ENCODE measurements at places on chromosomes 16 and 17. TPM values are rescaled to one million over a fixed set of nuclear protein-coding genes. Genes with fewer than 3 reads are reported as not detected.

EPOP gene
- total RNA-seq: 1.3 TPM

KRT40 gene
- not detected for total RNA-seq

CES3 gene
- 2.1 TPM for total RNA-seq

RAMP2 gene
- total RNA-seq: 55.7 TPM

TMEM100 gene
- total RNA-seq: 7.2 TPM

MPO gene
- 0.47 TPM for total RNA-seq

KRTAP4-1 gene
- not detected for total RNA-seq

NLRC3 gene
- 5.3 TPM for total RNA-seq

ALDH3A1 gene
- 1.4 TPM for total RNA-seq

PKD1 gene
- total RNA-seq: 88.3 TPM

STAC2 gene
- 15.3 TPM for total RNA-seq

CCL5 gene
- 10.3 TPM for total RNA-seq

MFSD6L gene
- 3.8 TPM for total RNA-seq

DNAAF8 gene
- total RNA-seq: 1.8 TPM

- no peak for DNase-seq
These were observed 78.0 kb downstream of the MAP2K6 start for GRCh38 chr17:69492410-69493071.

DNA sequence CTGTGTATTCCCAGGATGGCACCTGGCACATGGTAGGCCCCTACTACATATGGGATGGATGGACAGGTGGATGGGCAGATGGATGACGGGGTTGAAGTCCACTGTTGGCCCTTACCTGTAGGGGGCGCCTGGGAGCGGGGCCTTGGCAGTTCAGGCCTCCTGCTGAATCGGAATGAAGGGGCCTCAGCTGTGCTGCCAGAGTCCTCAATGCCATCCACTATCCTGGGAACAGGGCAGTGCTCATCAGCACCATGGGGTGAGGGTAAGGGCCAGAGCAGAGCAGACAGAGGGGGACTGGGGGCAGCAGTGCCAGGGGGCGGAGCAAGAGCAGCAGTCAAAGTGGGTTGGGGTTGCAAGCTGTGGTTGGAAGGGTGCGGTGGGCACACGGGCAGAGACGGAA, 8.3 kb upstream of the RAB5C start:
- DNase-seq: no peak

GRCh38 chr17:46742565-46743270, 75.8 kb downstream of the WNT3 start:
- DNase-seq: no peak

DNA sequence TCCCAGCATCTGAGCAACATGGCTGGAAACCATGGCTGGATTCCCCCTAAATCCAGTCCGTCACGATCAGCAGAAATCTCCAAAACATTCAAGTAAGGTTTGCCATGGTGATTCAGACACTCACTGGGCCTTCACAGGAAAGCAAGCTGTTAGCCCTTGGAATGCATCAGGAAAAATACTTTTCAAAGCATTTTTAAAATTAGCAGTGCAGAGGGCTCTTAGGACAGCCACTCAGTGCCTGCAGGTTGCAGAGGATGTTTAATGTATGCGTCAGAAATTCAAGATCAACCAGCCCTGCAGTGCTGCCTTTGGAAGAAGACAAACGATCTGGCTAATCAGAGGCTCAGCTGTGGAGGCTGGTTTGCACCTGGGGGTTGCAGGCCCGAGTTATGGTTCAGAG, 50.3 kb downstream of the FOXL1 start:
- DNase-seq: no peak

DNA sequence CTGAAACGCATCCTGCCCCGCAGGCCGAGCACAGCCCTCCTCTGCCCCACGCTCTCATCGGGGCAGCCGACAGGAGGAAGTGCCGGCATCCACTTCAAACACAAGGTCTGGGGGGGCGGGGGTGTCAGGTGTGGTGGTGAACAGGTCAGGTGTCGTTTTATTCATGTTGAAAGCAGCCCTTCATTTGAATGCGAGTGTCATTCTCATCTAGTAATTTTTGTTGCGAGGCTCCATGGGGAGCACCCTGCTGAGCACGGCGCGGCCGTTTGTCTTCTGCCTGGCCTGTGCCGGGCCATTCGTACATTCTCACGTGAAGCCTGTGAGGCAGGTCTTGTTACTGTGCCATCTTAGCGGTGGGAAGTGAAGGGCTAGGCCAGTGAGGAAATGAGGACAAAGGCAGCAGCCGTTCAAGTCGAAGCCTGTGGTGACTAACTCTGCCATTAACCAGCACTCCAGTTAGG, 1.9 kb downstream of the ACSF3 start:
- DNase-seq: no peak

DNA sequence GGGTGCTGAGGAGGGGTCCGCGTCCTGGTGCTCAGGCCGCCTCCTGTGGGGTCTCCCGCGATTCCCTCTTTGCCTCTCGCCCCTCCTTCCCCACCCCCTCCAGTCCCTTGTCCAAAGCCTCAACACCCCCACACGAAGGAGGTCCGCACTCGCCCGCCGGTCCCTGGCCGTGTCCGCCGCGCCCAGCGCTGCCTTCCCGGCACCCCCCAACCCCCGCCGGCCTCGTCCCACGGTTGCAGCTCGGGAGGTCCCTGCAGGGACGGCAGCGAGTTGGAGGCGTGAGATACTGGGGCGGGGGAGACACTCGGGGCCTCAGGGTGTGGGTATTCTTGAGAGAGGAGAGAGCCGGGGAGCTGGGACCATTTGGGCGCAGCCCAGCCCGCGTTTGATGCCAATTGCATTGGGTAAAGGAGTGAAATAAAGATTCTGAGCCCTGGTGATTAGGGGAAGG, 468 bp downstream of the FLYWCH2 start:
- DNase-seq: no peak

- no peak for DNase-seq
These were observed 54.2 kb upstream of the TRAP1 start for GRCh38 chr16:3771513-3771912.

GRCh38 chr16:17370223-17370707, 100.5 kb downstream of the XYLT1 start:
- no peak for DNase-seq

DNA sequence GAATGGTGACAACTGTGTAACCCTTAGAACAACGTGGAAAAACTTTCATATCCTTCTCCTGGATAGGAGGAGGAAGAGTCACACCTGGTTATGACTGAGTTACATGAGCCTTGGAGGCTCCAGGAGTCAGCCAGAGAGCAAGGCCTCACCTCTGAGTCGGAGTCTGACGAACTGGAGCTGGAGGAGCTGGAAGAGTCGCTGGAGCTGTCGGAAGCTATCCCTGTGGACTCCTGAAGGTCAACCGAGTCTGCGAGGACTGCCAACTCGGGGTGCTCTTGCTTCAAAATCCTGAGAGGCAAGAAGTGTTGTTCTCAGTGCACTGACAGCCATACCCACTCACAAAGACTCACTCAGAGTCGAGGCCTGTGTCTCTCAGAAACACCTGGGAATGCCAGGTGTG, 6.2 kb downstream of the JMJD6 start:
- no peak for DNase-seq

DNA sequence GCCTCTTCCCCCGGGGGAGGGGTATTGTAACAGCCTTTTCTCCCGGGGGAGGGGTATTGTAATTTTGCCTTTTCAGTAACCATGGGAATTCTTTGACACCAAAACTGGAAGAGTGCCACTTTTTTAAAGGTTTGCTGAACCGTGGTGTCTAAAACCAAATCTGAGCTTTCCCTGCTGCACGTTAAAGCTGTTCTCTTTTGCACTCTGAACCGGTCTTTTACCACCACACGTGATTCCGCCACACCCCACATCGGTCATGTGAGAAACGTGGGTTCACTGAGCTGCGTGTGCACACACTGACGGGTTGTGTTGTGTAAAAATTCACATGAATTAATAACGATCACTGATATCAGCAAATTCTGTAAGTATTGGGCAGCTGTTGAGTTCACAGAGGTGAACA, 9.2 kb upstream of the ACSF3 start:
- DNase-seq: no peak

- no peak for DNase-seq
These were observed 36.1 kb upstream of the NACA2 start for GRCh38 chr17:61627125-61627524.

DNA sequence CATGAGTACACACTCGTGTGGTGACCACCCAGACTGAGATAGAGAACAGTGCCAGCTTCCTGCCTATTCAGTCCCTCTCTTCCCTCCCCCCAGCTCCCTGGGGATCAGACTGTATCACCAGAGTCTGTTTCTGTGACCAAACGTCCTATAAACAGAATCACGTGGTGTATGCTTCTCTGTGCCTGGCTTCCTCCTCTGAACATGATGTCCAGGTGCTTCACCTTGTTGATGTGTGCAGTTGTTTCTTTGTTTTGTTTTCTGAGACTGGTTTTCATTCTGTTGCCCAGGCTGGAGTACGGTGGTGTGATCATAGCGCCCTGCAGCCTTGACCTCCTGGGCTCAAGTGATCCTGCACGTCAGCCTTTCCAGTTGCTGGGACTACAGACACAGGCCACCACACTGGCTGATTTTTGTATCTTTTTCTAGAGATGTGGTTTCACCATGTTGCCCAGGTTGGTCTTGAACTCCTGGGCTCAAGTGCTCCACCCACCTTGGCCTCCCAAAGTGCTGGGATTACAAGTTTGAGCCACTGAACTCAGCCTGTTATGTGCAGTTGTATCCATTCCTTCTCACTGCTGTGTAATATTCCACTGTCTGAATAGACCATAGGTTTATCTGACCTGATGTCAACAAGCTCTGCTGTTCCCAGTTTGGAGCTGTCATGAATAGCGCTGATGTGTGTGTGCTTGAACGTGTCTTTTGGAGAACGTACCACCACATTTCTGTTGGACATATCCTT, 28.9 kb upstream of the PRM1 start:
- DNase-seq: no peak

GRCh38 chr17:1005361-1005946, 8.5 kb downstream of the TIMM22 start:
- DNase-seq: peak; percentile 87

DNA sequence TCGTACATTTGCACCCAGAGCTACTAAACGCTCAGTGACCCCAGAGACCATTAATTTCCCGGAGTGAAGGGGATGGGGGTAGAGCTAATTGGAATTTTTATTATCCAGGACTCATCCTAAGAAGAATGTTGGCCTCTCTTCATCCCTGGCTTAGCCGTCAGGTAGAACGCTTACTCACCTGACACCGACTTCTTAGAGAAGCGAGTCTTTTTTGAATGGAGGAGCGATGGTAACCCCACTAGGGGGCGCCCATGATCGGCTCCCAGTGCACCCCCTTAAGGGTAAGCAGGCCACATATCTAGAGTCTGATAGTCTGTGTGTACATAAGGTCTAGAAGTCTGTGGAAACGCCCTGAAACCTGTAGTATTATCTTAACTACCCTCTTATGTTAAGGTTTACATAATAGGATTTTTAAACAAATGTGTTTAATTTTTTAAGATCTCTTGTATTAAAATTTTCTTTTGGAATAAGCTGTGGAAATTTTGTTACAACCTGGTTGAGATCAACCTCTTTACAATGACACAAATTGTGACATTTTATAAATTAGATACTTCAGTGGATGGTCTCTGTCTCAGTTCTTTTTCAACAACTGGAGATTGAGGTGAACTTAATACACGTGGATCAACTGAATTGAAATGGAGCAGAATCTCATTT, 229.8 kb downstream of the CPPED1 start:
- DNase-seq: no peak

- no peak for DNase-seq
These were observed 82.2 kb upstream of the RNU2-1 start for GRCh38 chr17:43315858-43316521.

DNA sequence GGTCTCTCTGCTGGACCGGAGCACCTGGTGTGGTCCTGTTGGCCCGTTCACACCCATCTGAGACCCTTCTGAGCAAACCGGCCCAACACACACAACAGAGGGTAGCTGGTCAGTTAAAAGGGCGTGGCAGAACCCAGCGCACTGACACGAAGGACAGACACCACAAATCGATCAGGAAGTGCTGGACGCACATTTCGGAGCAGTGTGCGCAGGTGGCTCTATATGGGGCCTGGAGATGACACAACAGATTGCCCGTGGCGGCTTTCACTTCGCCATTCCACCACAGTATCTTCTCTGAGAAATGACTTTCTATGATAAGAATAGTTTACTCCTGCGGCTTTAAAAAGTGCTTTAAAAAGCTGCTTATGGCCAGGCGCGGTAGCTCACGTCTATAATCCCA, 12.5 kb downstream of the CCDC57 start:
- no peak for DNase-seq

DNA sequence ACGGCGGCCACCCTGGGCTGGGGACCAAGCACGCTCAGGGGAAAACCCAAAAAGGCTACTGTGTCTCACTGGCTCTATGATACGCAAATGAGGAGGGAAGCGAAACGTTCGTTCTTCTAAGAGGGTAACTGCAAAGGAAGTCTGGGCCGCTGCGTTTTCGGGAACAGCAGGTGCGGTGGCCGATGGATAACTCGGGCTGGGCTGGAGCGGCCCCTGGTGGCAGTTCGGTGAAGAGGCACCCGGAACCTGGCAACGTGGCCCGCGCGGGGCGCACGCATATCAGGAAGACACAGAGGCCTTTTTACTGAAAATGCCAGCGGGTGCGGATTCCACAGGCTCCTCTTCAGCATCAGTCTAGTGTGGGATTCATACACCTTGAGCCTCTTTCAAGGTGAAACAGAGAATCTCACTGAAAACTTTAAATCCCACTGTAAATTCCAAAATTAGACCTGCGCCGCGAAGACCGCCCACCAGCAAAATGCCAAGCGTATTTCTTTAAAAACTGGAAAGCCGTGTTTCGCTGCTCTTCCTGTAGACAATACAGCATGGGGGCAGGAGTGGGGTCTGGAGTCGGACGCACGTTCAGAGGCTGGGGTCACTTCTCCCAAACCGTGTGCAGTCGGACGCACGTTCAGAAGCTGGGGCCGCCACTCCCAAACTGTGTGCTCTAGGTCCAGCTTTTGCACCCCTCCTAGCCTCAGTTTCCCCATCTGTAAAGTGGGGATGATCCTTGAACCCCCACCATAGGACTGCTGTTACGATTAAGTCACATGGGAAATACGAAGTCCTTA, 44.4 kb upstream of the METTL9 start:
- DNase-seq: peak; percentile 91

DNA sequence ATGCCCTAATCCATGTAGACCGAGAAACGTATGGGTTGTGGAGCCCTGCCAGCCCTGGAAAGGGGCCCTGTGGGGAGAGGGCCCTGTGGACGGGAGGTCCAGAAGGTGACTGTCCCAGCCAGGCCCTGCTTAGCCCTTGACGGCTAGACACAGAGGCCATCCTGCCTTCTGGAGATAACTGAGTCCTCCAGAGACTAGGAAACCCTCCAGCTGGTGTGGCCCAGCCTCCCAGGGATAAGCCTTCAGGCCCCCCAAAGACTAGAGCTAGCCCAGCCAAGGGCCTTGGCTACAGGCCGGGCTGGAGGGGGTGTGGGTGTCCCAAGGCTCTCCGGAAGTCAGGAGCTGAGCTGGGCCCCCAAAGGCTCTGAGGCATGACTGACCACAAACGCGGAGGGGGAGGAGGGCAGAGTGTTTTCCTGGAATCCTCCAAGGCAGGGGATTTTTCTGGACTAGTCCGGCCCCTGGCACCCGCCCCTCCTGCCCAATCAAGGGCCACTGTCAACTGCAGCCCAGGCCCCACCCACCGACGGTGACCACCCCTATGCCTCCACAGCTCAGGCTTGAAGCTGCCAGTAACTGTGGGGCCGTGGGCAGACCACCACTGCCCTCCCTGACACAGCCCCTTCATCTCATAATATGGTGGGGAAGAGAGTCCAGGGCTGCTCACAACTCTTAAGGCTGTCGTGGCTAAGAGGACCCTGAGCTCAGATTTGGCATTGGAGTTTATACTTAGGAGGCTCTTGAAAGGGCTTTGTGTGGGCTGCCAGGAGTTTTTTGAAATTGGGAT, 885 bp upstream of the VASN start:
- peak; percentile 97 for DNase-seq

All from kidney (tissue), 22 donors.